ENCODE measurements at places on chromosomes 5 and 9.

DNA sequence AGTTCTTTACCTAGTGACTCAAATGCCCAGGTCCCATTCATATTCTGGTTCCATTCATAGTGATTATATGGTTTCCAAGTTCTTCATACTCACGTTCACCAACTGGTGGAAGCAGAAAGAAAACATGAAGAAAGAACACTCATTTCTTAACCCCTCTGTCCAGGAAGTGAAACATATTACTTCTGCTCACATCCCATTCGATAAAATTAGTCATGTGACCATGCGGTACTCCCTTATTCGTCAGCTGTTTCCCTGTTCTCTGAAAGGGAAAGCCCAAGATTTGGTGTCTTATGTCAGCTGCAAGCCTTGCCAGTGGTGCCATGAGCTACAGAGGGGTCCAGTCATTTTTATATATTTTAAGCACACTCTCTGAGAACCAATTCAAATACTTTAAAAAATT, 387.0 kb upstream of the DMAC1 start:
- H3K4me1 ChIP-seq, result no peaks in the 10 kb centered on the region
- no peak for DNase-seq
- no peak overlapping the region for H3K27ac ChIP-seq
- H3K4me3 ChIP-seq, result no peak overlapping the region

GRCh38 chr9:120894321-120895148, 17.5 kb upstream of the PHF19 start:
- peak overlapping the region; percentile 46 for H3K27ac ChIP-seq
- no peaks in the 10 kb centered on the region for H3K27me3 ChIP-seq
- H3K4me1 ChIP-seq, result peaks cover 75% of the 10 kb centered on the region

- H3K27me3 ChIP-seq, result peaks cover 17% of the 10 kb centered on the region
- no peaks in the 10 kb centered on the region for H3K4me1 ChIP-seq
Measured at GRCh38 chr9:93397661-93398373, 53.7 kb upstream of the FAM120A start.

DNA sequence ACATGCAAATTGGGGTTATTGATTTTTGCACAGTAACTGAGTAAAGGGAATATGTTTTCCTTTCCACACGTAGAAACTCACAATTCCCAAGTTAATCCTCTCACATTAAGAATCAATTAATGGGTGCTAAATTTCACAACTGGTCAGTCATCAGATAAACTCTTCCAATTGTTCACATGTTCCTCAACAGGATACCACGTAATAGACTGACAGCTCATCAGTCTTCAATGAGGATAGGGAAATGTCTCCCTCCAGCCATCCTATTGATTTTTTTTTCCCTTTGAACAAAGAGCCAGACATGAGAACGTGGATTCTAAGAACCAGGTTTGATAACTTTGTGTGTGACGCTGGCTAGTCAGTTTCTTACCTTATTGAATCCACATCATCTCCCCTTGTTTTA, 768 bp upstream of the CER1 start:
- no peak overlapping the region for H3K27ac ChIP-seq
- peaks cover 5% of the 10 kb centered on the region for H3K27me3 ChIP-seq
- H3K4me3 ChIP-seq, result no peak overlapping the region
- DNase-seq, result no peak
- H3K4me1 ChIP-seq, result no peaks in the 10 kb centered on the region
